ENCODE measurements at places on chromosomes 4 and X. TPM values are rescaled to one million over a fixed set of nuclear protein-coding genes. Genes with fewer than 3 reads are reported as not detected.

DNA sequence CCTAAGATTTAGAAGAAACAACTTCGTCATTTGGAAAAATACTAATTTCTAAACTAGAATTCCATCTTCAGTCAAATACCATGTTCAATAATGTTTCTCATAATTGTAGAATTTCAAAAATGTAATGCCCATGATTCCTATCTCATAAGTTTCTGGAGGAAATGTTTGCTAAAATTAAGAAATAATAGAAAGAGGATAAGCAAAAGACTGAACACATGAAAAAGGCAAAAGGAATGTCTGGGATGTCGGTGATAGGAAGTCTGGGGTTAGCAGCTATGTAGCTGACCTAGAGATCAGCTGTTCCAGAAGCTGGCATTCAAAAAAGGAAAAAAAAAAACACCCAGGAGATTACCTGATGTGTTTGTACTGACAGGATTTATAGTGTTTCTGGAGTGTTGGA, 18.9 kb upstream of the PCDH10 start:
- no peaks in the 10 kb centered on the region for H3K27me3 ChIP-seq
- H3K4me3 ChIP-seq = no peak overlapping the region
- H3K4me1 ChIP-seq = no peaks in the 10 kb centered on the region
- no peak for DNase-seq
- H3K36me3 ChIP-seq = no peaks in the 10 kb centered on the region

DNA sequence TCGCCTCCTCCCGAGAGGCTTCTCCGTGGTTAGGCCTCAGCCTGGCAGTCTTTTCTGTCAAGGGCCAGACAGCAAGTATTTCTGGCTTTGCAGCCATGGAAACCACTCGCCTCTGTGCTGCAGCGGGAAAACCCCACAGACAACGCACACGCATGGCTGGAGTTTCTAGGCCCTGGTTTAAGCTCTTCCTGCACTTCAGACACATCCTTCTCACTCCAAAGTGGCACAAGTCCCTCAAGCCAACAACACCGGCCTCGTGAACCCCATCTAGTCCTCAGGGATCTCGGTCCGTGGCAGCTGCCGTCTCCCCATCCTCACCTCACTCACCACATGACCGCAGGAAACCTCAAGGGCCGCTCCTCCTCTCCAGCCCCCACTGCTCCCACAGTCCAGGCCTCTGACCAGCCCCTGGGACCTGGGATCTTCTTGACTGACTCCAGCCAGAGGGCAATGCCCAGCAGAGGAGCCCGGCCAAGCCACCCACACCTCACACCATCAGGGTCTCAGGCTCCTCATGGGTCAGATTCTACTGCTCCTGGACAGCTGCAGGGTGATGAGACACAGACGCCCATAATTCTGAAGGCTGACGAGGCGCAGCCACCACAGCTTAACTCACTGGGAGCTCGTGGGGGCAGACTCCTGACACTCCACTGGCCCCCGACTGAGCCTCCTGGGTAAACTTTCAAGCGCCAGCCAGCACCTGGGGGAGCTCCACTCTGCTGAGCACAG, 21.7 kb downstream of the LETM1 start:
- H3K27me3 ChIP-seq = no peaks in the 10 kb centered on the region
- peaks cover 35% of the 10 kb centered on the region for H3K36me3 ChIP-seq
- no peak for DNase-seq
- H3K4me1 ChIP-seq = peaks cover 15% of the 10 kb centered on the region
- H3K27ac ChIP-seq = peak overlapping the region; percentile 75

- no peak overlapping the region for H3K27ac ChIP-seq
- DNase-seq = no peak
- H3K36me3 ChIP-seq = no peaks in the 10 kb centered on the region
- H3K27me3 ChIP-seq = no peaks in the 10 kb centered on the region
- H3K4me1 ChIP-seq = no peaks in the 10 kb centered on the region
- H3K4me3 ChIP-seq = no peak overlapping the region
Observed at GRCh38 chr4:164251257-164251656, 502.7 kb upstream of the SMIM31 start.

CCSER1 gene
- total RNA-seq = not detected

TAF7L gene
- total RNA-seq = 0.36 TPM
